ENCODE measurements at places on chromosomes 11 and 22.

DNA sequence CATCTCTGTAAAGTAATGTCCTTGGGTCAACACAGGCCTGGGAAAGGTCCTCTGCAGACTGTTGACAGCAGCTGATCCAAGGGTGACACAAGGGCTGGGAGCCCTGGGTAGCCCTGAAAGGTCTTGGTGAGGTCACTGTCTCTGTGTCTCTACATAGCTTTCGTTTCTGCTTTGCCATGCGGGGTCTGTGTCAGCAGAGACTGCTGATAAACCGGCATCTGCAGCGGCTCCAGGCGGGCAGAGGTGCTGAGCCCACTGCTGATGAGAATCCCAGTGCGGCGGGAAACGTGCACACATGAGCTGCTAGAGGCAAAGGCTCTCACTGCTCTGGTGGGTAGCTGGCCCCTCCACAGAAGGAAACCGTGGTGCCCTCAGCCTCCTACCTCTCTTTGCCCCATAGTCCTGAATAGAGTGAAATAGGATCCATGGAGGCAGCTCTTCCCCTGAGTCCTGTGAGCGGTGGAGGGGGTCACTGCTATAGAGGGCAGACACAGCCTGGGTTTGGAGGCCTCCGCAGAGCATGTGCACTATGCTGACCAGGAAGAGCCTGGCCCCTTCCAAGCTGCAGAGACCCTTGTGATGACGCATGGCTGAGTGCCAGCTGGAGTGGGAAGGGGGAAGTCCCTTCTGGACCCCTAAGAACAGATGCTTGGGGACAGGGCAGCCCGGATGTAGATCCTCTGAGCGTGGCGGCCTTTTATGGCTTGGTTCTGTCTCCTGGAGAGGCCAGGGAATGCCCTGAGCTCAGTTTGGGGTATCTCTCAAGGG lies 17.8 kb upstream of the ST3GAL4 start:
- DNase-seq: no peak

DNA sequence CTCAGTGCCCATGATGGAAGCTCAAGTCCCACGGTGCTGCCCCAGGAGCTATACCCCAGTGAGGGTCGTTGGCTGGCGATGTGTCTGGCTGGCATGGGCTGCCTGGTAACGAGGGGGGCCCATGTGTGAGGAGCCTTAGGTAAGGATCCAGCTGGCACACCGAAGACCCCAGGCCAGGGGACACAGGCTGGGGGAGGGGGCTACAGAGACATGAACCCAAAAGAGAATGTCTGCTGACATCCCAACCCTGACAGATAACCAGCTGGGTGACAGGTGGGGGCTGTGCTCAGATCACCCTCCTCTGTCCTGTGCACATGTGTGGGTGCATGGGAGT lies 39.2 kb downstream of the RTN4R start:
- no peak for DNase-seq

DNA sequence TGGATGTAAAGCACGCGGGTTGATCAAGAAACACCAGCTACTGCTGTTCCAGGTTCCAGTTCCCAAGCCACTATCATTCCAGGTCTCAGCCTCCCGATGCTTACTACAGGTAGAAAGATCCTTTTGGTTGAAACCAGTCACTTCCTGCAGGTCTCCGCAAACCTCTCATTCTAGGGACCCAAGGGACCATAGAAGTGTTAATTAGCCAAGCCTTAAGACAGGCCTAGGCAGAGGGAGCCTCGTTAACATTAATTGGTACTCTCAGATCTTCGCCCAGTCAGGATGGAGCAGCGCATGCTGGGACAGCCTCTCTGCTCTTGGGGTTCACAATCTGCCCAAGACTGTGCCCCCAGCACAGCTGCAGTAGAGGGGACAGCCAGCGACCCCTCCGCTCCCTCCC lies 11.2 kb upstream of the OAF start:
- DNase-seq: no peak

GRCh38 chr11:2351701-2352100 lies 25.4 kb upstream of the CD81 start:
- DNase-seq: no peak

DNA sequence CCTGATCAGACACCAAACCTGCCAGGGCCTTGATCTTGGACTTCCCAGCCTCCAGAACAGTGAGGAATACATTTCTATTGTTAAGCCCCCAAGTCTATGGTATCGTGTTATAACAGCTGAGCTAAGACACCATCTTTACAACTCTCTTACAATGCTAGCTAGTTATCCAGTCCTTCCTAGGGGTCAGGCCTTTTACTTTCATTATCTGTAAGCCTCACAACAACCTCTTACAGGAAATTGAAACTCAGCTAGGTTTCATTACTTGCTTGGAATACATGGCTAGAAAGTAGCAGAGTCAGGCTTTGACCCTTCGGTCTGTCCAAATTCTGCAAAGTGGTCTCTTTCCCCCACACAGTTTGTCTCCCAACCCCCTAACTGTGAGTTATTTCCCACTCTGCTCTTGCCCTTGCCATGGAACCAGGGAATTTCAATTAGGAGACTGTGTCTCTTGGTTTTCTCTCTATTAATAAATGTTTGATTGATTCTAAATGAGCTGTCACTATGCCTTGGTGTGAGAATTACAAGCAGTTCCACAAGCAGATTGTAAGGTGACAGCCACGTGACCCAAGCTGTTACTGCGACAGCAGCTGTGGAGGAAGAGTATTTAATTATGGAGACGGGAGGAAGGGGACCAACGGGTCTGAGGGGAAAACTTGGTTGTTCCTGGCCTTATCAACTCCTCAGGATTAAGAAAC lies 38.4 kb upstream of the CLMP start:
- no peak for DNase-seq

- no peak for DNase-seq
Measured at GRCh38 chr11:12666915-12667314, 7.3 kb upstream of the TEAD1 start.

DNA sequence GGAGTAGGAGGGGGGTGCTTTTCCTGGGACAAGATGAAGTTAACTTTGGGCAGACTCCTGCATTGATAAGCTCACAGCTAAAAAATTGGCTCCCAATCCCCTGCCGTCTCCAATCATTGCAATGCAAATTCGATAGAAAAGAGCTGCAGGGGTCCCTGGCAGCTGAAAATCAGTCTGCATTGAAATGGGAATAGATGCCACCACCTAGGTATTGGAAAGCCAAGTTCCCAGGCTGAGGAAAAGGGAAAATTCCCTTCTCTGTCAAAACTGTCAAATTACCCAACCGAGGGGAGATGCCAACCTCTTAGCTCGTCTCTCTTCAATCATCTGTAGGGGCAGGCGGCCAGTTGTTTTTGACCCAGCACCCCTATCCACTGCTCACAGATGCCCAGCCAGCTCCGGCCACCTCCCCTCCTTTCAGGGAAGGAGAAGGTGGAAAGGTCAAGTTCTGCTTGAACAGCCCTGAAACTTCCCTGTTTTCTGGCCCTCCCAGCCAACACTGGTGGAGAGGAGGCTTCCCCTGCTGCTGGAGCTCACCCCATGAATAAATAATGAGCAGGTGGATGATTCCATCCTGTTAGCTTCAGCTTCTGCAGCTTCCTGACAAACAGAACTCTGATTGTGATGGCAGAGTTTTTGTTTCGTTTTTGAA lies 916.3 kb downstream of the TBC1D22A start:
- no peak for DNase-seq

- DNase-seq: no peak
Measured at GRCh38 chr11:4851033-4851432, 2.0 kb upstream of the OR51S1 start.

- DNase-seq: peak; percentile 28
Measured at GRCh38 chr11:69947059-69947792, 128.0 kb upstream of the FGF3 start.

DNA sequence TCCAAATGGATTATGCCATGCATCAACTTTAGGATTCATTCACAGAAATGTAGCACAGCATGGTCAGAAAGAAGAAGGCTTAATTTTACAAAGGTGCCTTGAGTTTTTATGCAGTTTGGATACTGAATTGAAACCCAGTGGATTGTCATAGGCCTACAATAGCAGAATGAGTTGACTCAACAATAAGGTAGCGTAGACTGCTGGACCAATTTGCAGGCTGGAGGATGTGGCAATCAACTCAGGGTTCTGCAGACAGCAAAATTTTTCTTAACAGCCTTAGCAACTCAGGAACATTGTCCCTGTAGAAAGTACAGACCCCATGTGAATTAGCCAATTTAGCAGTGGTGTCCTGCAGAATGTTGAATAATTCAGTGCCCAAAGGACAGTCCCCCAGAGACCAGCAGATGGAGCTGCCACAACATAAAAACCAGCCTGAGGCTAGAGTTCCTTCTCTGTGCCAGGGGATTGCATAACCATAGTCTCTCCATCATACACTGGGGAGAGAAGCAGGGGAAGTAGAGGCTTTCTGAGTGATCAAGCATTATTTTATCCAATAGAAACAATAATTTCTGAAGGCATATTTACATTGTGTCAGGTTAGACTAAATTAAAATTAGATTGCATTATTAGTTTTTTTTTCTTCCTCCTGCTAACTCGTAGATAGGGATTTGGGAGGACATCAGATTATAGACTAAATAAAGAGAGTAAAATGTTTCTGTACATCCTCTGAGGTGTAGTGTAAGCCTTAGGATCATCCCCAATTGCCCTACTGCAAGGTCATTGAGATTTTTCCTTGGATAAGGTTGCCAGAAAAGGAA lies 20.3 kb upstream of the MRPL17 start:
- DNase-seq: peak; percentile 27

DNA sequence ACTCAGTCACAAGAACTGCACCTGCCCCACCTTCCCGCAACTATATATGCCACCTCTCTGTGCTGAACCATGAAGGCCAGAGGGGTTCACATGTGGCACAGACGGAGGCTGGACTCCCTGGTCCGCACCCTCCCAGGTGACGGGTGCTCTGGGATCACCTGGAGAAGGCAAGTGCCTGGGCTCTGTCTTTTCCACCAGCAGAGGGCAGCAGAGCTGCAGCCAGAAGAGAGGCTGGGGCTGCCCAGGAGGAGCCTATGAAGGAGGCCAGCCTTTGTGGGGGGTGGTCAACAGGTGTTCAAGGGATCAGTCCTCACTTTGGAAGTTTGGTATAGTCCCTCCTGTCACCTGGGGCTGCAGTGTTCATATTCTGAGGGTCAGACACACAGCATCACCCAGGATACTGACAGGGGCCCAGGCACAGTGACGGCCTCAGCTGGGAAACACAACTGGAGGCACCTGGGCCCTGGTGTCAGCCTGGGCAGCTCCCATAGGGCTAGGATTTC lies 39.2 kb upstream of the IGLL5 start:
- DNase-seq: peak; percentile 41

DNA sequence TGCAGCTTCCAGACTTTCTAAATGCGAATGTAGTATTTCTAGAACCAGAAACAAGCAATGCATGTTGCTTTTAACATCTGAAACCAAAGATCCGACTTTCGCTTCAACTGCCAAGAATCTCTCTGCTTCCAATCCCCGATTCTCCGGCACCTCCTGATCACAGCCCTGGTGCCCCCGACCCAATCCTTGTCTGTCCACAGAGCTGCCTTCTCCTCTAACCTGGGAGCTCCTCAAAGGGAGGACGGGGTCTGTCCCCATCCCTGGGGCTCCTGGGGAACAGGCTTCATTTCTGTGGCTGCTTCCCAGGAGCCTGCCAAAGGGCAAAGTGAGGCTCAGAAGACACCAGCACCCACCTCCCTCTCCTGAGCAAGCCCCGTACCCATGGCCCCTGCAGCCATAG lies 521 bp downstream of the ALDH3B2 start:
- no peak for DNase-seq

GRCh38 chr11:69241844-69242243 lies 52.1 kb upstream of the MYEOV start:
- no peak for DNase-seq

DNA sequence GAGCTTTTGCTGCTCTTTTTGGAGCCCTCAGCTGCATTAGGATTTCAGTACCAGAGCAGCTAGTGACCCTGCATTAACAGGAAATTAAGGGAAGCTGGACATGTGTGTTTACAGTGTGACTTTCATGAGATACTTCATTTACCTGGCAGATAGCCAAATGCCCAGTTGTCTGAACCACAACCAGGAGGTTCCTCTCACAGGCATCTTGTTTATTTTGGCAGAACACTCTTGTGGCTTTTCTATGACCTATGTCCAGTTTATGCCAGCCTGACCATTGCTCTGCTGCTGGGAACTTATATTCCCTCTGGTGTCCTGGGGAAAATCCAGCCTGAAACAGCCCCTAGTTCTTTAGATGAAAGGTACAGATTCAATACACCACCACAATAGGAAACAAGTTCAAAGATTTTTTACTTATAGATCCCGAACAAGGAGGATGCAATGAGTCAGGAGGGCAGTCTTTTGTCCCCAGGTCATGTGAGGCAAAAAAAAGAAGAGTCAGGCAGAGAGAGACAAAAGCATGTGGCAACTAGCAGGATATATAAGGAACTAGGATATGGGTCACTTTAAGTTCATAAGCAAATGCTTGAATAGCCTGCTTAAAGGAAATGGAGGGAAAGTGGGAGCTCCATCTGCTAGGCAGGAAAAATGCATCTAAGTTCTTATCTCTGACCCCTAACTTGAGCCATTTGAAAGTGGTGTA lies 379.3 kb downstream of the INSC start:
- DNase-seq: no peak

DNA sequence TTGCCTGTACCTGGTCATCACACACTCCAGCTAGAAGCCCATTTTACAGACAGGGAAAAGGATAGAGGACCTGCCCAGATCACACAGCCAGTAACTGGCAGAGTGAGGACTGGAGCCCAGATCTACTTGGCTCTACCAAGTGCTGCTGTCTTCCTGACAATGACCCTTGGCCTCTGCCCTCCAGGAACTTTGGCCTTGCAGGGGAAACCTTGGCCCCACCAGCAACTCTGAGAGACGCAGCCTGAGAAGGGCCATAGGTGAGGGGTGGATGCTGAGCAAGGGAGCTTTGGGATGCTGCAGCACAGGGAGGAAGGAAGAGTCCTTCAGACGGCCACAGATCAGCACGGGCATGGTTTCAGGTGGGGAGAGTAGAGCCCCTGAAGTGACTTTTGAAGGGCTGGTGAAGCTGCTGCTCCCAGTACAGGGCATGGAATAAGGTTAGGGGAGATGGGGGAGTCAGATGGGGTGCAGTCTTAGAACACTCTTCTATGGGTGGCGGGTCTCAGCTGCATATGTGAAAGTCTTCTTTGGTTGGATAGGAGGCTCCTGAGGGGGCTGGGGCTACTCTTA lies 2.0 kb upstream of the CAPN5 start:
- no peak for DNase-seq

DNA sequence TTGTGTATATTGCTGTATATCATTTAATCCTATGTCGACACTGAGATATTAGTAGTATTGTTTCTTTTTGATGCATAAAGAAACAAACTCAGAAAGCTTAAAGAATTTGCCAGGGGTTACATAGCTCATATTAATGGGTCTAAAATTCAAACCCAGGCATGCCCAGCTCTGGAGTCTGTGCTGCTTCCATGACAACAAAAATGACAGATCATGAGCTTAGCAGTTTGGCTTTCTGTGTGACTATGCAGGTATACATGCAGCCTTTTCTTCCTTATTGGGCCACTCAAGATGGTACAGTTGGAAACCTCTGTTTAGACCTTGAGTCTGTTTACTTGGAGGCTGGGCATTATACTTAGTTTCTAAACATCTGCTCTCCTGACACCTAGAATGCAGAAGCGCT lies 220.5 kb upstream of the TENM4 start:
- no peak for DNase-seq

GRCh38 chr11:131792243-131792642 lies 421.8 kb downstream of the NTM start:
- no peak for DNase-seq
